Urinary bladder (tissue), 4 donors: ENCODE measurements at places on chromosomes 11 and 22.

DNA sequence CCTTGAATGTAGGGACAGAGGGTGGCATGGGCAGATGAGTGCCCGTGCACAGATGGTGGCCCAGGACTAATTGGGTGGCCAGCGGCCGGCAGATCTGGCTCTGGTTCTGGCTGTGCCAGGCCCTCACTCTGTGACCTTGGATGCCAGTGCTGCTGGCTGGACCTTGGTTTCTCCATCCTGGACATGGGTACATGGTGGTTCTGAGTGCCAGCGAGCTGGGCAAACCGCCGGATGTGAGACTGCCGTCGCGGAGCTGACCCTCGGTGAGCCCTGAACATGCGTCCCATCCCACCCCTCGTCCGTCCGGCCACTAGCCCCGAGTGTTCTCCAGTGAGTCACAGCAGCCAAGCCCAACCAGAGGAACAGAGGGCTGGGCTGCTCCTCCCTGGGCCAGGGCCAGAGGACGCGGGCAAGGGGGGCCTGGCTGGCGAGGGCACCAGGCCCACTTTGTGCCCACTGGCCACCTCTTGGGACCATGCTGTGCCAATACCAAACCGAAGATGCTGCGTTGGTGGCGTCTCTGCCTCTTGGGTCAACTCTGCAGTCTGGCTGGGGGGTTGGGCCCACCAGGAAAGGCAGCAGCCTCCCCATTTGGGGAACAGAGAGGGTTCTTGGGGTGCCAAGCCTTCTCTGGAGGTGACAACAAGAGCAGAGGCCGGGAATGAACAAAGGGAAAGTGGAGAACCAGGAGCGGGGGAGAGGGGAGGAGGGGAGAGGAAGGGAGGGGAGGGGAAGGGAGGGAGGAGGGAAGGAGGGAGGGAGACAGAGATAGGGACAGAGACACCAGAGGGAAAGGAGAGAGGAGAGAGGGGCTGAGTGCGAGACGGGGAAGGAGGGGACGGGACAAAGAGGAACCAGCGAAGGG is 10.7 kb downstream of the LSP1 start:
- DNase-seq, result no peak

- DNase-seq, result no peak
Measured at GRCh38 chr22:20412474-20413216, 18.7 kb downstream of the ZNF74 start.

DNA sequence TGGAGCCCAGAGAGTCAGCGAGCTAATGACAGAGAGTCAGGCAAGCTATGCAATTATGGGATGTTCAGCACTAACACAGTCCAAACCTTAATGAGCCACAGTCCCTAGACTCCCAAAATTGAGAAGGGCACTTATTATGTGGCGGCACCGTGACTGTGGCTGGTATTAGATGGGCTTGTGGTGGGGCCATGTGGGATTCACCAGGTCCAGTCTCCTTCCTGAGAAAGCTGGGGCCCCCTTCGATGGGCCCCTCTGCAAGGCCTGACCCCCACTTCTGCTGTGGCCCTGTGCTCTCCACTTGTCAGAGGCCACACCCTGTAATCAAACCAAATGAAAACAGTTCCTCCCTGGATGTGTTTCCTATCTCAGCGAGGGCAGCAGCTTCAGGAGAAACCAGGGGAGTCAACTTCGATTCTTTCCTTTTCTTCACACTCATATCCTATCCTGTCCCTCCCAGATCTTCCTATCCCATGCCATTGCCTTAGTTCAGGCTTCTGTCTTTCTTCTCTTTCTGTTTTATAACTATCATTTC is 42.9 kb downstream of the INSC start:
- no peak for DNase-seq

DNA sequence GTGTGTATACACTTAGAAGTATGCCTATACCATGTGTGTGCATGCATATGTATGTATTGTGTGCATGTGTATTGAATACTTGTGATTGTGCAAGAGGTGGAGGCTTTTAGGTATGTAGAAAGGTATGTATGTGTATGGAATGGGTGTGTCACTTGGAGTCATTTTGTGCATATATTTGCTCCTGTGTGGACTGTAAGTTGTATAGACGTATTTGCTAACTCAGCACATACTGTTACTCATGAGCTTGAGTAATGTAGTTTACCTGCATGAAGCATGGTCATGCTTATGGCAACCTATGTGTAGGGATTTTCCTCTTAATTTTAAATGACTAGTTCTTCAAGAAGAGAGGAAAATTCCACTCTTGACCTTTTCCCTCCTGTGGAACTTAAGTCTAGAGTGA is 507.6 kb upstream of the LARGE1 start:
- no peak for DNase-seq

- DNase-seq, result no peak
Measured at GRCh38 chr11:46588131-46588530, 5.7 kb downstream of the AMBRA1 start.

DNA sequence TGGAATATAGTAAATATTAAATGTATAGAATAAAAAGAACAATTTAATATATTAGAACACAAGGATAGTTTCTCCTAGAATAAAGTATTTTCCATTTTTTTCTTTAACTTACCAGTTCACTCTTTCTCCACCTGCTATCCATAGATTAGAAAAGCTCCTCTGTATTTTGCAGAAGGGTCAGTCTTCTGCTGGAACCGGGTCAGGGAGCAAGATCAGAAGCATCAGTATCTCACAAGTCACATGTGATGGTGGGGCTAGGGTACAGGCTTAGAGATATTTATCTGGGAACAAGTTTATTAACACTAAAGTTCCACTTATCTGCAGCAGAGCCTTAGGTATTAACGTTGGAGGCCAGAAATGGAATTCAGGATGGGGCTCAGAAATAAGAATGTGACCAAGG is 17.3 kb upstream of the OR52A1 start:
- no peak for DNase-seq

- no peak for DNase-seq
Measured at GRCh38 chr11:58647866-58648265, 25.4 kb downstream of the CNTF start.

DNA sequence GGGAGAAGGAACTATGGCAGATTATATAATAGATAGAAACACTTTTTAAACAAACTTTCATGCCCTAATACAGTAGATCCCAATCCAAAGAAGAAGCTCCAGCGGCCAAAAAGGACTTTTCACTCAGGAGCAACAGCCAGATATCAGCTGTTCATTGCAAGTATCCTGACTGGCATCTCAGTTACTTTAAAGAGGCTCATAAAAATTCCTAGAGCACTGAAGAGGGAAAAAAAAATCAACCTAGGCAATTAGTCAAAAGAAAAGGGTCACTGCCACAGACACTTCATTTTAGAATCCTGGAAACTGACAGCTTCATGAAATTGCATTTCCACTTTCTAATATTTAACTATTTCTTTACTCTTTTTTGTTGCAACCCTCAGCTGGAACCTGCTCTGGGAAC is 170.6 kb upstream of the SOX6 start:
- no peak for DNase-seq

DNA sequence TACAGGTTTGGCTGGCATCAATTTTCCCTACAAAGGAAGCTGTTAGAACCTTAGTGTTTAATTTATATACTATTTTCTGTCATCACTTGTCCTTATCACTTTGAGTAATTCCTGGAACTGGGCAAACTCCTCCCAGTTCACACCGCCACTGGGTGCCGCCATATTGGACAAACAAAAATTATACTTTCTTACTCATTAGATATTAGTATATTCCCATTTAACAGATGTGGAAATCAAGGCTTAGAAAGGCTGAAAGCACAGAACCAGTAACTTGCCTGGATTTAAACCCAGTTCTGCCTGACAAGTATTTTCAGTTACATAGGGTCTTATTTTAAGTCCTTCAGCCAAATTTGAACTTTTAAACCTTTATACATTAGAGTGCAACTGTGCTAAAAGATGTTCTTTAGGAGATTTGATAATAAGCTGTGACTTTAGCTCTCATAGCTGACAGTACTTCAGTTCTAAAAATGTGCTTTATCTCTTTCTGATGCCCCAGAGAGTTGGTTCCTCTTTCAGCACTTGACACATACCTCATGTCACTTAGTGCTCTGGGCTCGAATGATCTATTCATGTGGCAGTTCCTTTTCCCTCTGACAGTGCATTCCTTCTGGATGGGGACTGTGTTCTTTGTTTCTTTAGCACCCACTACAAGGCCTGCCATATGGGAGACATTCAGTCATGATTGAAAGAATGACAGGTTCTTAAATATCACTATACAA is 25.4 kb downstream of the COA4 start:
- no peak for DNase-seq
